RKO (cell line): ENCODE measurements at places on chromosomes 5 and 9.

DNA sequence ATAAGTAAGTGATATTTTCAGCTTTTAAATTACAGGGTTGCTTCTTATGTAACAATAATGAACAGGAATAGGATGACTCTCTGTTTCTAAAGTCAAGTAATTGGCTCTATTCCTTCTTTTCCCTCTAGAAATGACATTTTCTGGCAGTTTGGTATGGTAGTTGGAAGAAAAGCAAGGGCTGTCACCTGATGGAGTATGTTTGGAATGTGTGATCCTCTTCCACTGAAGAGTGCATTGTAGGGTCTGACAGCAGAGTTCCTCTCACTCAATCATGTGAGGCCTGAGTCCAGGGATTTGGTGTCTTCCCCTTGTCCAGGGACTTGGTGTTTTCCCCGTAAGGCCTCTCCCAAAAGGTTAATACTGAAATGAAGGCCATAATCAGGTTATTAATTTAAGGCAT, 233.8 kb upstream of the FBXL7 start:
- DNase-seq = no peak

GRCh38 chr5:56561-57290, 35.2 kb upstream of the PLEKHG4B start:
- peak; percentile 57 for DNase-seq

- no peak for DNase-seq
Measured at GRCh38 chr9:89046832-89047231, 55.6 kb downstream of the S1PR3 start.

GRCh38 chr9:105333076-105333475, 88.6 kb downstream of the SLC44A1 start:
- no peak for DNase-seq

DNA sequence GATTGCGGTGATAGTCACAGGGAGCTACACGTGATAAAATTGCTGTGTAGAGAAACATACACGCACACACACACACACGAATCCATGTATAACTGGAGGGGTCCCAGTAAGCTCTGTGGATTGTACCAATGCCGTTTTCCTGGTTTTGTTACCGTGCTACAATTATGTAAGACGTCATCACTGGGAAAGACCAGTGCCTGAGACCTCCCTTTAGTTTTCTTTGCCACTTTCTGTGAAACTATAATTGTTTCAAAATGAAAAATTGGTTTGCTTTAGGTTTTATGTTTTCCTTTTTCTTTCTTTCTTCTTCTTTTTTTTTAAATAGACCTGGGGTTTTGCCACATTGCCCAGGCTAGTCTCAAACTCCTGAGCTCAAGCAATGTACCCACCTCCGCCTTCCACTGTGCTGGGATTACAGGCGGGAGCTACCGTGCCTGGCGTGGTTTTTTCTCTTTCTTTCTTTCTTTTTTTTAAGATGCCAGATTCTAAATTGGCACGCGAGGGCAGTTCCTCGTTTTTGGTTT, 21.3 kb downstream of the OR2V2 start:
- no peak for DNase-seq

DNA sequence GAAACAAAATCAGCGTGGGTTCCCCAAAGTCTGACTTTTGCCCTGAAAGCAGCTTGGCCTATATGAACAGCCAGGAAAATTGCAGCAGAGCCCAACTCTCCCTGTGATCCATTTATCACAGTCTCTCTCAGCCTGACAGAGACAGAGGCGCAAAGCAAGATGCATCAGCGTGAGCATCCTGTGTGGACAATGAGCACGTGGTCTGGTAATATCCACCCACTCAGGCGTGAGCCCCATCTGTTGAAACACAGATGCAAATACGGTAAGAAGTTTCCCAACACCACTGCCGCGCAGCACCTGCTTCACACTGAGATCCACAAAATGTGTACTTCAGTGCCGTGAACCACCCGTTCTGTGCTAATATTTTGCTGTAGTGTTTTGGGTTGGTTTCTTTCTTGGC, 114.6 kb downstream of the MRPL36 start:
- no peak for DNase-seq

DNA sequence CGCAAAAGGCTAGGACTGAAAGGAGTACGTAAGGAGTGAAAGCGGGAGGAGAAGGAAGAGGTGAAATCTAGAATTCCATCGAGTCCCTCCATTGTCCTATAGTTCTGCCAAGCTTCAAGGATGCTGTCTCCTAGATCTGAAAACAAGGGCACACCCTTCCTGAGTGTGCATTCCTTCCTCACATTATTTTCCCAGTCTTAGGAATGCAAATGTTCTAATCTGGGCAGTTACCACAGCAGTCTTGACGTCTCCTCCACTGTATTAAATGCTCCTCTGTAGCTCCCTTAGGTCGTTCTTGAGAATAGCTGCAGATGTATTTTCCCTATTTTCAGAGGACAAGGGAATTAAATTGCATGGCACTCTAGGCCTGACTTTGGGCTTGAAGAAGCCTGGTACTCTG, 127.6 kb downstream of the SLIT3 start:
- DNase-seq = no peak

GRCh38 chr5:90193185-90193822, 216.3 kb downstream of the CETN3 start:
- no peak for DNase-seq

GRCh38 chr5:173383711-173384110, 55.5 kb upstream of the STC2 start:
- DNase-seq = no peak

DNA sequence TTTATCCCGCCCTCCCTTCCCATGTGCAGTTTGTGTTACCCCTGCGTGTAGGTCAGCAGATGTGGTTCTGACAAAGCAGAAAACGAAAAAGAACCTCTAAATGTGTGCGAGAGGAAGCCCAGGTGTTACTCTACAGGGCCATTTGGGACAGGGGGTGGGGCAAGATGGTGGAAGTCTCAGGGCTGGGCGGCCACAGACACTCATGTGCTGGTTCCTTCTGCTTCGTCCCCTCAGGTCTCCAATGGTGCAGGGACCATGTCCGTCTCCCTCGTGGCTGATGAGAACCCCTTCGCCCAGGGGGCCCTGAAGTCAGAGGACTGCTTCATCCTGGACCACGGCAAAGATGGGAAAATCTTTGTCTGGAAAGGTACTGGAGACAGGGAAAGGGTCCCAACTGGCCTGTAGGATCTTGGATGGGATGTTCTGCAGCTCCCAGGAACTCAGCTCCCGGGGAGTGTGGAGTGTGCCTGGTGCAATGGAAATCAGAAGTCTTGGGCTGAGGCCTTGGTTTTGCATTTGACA, 49.0 kb downstream of the GSN start:
- no peak for DNase-seq

DNA sequence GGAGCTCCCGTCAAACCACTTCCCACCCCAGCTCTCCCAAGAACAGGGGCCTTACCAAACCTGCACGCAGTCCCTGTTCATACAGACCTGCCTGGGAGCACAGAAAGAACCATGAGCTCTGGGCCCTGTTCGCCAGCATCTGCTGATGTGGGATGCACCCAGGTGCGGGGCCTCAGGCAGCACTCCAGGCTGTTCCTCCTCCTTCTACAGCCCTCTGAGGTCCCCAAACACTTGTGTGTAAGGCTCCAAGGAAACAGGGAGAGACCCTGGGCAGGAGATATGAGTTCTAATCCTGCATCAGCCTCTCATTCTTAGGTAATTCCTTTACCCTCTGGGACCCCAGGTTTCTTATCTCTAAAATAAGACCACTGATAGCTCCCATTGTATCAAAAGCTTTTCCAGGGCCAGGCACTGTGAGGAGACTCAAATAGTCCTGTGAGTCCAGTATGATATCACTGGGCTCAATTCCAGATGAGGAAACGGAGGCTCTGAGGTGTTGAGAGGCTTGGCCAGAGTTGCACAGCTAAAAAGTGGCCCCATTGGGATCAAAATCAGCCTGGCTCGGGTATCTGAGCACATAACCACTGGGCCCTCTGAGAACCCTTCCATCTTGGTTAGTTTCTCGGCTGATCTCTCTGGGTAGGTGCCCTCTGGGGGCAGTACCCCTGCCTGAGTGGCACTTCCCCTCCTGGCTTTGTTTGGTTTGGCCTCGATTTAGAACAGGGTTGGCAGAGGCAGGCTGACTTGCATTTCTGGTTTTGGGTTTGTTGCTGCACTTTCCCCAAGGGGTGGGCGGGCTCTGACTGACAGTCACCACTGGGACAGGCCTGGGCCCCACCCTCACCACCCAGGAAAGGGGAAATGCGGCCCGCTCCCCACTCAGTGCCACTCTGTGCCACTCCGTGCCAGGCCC, 116.8 kb downstream of the RGS3 start:
- no peak for DNase-seq

DNA sequence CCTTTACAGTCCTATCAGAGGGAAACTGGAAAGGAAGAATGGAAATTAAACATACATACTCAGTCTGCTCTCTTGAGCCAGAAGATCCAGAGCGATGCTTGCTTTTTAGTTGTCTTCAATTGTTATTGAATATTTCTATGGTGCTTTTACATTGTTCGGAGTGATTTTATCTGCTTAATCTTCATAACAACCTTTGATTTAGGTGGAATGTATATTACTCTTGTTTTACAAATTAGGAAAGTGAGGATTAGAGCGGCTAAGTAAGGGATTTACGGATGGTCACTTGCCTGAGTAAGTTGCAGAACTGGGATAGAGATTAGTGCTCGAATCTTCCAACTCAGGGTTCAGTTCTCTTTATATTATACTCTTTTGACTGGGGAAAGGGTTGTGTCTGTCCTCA, 69.1 kb downstream of the PBX3 start:
- no peak for DNase-seq

DNA sequence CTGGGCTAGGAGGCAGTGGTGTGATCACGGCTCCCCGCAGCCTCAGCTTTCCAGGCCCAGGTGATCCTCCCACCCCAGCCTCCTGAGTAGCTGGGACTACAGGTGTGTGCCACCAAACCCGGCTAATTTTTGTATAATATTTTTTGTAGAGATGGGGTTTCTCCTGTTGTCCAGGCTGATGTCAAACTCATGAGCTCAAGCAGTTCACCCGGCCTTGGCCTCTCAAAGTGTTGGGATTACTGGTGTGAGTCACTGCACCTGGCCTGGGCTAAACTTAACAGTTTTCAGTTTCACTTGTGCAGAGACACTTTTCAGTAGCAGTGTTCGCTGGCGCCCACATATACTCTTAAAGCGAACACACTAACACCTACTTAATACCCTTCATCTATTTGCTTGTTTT, 205.6 kb upstream of the ZNF608 start:
- DNase-seq = no peak

- DNase-seq = no peak
Measured at GRCh38 chr9:113589407-113589806, 125.9 kb downstream of the RGS3 start.

GRCh38 chr9:4062966-4063365, 236.9 kb downstream of the GLIS3 start:
- DNase-seq = no peak

- no peak for DNase-seq
Measured at GRCh38 chr5:95928724-95929253, 32.9 kb downstream of the ELL2 start.

- no peak for DNase-seq
Measured at GRCh38 chr5:122076050-122076461, 2.0 kb downstream of the LOX start.
